Activated CD4-positive, alpha-beta T cell treated with anti-CD3 and anti-CD28 coated beads, Interleukin-2, amount 10 ng/mL, durations not matched to agents 7 days and 5 days (primary cell): ENCODE measurements at places on chromosomes 12 and 14.

- no peaks in the 10 kb centered on the region for H3K4me1 ChIP-seq
- no peak overlapping the region for H3K27ac ChIP-seq
- no peak overlapping the region for H3K4me3 ChIP-seq
- H3K36me3 ChIP-seq = no peaks in the 10 kb centered on the region
Observed at GRCh38 chr14:61609884-61610283, 85.4 kb upstream of the HIF1A start.

DNA sequence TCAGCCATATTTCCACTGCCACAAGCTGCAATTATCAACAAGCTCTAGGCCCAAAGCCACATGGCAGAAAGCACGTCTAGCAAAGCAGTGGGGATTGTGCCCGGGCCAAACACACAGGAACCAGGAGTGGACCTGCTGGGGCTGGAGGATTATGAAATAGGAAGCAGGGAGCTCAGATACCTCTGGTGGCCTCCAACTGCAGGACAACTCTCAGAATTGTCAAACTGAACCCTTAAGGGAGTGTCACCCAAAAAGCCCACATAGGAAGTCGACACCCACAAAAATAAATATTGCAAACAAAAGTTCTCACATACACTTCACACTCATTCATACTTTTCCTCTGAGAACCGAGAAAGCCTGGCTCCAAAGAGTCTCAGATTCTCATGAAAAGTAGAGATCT lies 26.1 kb downstream of the KCTD10 start:
- peak overlapping the region; percentile 7 for H3K27ac ChIP-seq
- H3K4me1 ChIP-seq = peaks cover 6% of the 10 kb centered on the region
- H3K4me3 ChIP-seq = no peak overlapping the region
- H3K27me3 ChIP-seq = no peaks in the 10 kb centered on the region

- H3K4me3 ChIP-seq = peak overlapping the region; percentile 55
- peaks cover 26% of the 10 kb centered on the region for H3K4me1 ChIP-seq
- H3K27ac ChIP-seq = peak overlapping the region; percentile 66
- peaks cover 36% of the 10 kb centered on the region for H3K36me3 ChIP-seq
Observed at GRCh38 chr12:121576851-121577391, 3.9 kb downstream of the KDM2B start.

- peaks cover 31% of the 10 kb centered on the region for H3K36me3 ChIP-seq
- peaks cover 34% of the 10 kb centered on the region for H3K4me1 ChIP-seq
- DNase-seq = peak; percentile 40
- H3K27ac ChIP-seq = peak overlapping the region; percentile 95
- H3K27me3 ChIP-seq = no peaks in the 10 kb centered on the region
Observed at GRCh38 chr14:60094306-60094897, 2.7 kb downstream of the PCNX4 start.

- no peak for DNase-seq
- H3K27me3 ChIP-seq = no peaks in the 10 kb centered on the region
- no peak overlapping the region for H3K4me3 ChIP-seq
- no peaks in the 10 kb centered on the region for H3K36me3 ChIP-seq
Observed at GRCh38 chr12:84294246-84294645, 618.4 kb downstream of the SLC6A15 start.

DNA sequence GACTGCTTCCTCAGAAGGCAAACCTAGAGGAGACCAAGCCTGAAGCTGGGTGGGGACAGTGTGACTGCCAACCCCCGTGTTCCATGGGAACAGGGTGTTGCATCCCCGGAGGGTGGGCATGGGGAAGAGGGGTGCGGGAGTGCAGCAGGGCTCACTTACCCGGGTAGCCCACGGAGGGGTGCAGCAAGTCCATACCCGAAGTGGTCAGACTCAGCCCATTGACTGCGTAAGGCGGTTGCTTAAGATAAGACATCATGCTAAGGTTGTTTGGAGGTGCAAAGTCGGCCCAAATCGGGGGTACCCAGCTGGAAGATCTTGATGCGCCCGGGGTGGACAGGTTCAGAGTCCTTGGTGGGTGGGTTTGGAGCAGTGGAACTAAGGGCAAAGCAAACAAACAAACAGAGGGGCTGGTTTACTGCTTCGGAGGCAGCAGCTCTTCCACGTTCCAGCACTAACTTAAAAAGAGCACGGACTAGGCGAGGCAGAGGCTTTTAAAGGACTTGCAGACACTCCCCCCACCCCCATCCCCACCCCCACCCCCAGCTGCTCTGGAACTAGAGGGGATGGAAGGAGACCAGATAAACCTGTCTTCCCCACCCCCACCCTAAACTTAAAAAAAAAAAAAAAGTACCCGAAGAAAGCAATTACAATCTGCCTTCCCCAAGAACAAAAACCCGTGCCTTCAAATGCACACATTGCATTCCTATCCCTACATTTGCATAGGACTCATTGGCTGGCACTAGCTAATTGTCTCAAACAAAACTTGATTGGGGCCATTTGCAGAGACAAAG lies 4.9 kb downstream of the OTX2 start:
- no peak overlapping the region for H3K4me3 ChIP-seq
- no peak for DNase-seq
- H3K27ac ChIP-seq = no peak overlapping the region

DNA sequence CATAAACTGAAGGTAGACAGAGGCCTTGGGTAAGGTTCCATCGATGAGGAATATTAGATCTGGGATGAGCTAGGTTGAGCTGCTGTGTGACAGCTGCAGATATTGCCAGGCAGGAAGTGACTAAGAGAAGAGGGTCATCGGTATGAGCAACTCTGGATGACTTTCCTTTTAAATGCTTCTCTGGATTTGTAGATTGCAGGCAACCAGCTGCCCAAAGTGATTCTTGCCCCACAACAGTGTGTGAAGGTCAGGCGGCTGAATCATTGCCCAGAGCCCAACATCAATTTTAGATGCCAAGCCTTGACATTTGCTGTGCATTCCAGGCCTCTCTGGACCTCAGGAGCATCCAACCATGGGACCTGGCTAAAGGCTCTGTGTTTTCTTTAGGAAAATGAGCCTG lies 255.9 kb downstream of the DPF3 start:
- H3K27me3 ChIP-seq = peaks cover 36% of the 10 kb centered on the region
- no peak overlapping the region for H3K4me3 ChIP-seq
- H3K27ac ChIP-seq = no peak overlapping the region

DNA sequence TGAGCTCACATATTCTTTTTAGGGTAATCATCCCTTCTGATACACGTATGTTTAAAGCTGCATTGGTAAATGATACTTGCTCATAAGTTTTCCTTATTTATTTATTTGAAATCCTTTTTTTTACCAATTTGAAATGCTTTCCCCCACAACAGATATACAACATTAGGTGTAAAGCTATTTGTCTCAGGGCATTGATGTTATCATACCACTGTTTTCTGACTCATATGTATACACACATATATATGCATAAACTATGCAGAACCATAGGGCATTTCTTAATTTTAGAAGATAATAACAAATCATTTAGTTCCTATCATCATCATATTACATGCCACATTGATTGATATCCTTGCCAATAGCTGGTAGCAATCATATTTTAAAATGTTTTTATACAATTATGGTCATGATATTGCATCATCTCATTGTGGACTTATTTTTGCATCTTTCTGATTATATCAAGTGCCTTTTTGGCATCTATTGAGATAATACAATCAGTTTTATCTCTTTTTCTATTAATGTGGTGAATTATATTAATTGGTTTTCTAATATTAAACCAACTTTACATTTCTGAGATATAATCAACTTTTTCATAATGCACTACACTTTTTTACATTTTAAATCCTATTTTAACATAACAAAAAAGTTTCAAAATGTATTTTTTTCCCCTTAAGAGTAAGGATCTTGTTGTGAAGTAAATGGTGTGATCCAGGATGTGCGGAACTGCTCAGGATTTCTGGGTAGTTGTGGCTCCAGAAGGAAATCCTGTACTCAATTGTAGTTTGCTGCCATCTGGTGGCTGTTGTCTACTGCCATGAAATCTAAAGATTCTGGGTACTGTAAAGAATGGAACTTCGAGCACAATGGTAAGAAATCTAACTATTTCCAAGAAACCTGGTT lies 16.7 kb downstream of the OR9K2 start:
- peak; percentile 55 for DNase-seq
- H3K4me1 ChIP-seq = no peaks in the 10 kb centered on the region
- H3K27me3 ChIP-seq = peaks cover 35% of the 10 kb centered on the region
- no peak overlapping the region for H3K27ac ChIP-seq
- peak overlapping the region; percentile 14 for H3K4me3 ChIP-seq

GRCh38 chr14:57352396-57353170 lies 37.8 kb upstream of the NAA30 start:
- peaks cover 16% of the 10 kb centered on the region for H3K27me3 ChIP-seq
- H3K27ac ChIP-seq = no peak overlapping the region
- no peak overlapping the region for H3K4me3 ChIP-seq
- no peak for DNase-seq
- H3K4me1 ChIP-seq = no peaks in the 10 kb centered on the region

DNA sequence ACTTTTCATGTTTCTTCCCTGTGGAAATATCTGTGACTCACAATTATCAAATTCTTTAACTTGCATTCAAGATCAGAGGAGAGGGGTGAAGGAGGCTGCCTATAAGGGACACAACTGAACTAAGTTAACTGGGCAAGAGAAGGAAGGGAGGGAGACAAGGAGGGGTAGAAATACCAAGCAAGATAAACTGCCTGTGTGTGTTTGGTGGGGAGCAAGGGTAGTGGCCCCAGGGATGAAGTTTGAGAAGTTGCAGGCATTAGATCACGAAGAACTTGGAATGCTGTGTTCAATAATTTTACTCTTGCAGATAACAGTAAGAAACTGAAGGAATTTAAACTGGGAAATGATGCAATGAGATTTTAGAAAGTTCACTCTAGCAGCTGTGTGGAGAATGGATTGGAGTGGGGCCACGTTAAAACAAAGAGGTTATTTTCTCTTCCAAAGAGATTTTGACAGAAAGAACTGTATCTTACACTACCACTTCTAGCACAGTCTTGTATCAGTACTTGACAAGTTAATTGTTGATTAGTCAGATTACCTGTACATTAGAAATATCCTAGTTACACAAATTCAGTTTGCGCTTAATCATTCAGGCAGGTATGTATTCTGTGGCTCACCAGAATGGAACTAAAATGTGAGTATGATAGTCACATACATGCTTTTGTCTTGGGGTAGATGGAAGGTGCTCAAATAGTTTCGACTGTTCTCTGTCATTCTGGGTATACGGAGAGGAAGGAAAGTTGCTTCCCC lies 7.4 kb downstream of the PKP2 start:
- H3K27ac ChIP-seq = no peak overlapping the region
- H3K4me1 ChIP-seq = no peaks in the 10 kb centered on the region
- no peaks in the 10 kb centered on the region for H3K36me3 ChIP-seq
- no peak for DNase-seq
- H3K4me3 ChIP-seq = no peak overlapping the region

- H3K4me1 ChIP-seq = peaks cover 23% of the 10 kb centered on the region
- no peaks in the 10 kb centered on the region for H3K36me3 ChIP-seq
- peak overlapping the region; percentile 87 for H3K4me3 ChIP-seq
- DNase-seq = no peak
Observed at GRCh38 chr12:50282721-50283228, 545 bp downstream of the LIMA1 start.

DNA sequence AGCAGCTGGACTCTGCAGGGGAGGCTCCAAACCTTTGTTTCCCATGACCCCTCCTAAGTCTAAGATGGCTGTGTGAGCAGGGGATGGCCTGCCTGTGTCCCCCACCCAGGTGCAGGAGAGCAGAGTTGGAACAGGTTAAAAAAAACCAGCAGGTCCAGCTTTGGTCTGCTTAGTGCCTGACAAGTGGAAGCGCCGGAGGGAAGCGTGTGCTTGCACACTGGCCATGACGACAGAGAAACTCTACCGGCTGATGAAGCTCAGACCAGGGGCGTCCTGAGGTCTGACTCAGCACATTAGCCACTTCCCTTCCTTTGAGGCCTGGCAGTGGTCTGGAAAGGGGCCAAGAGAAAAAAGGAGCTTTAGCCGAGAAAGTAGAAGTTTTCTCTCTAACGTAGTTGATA lies 280.1 kb downstream of the VRK1 start:
- H3K4me1 ChIP-seq = peaks cover 20% of the 10 kb centered on the region
- no peaks in the 10 kb centered on the region for H3K36me3 ChIP-seq
- H3K27ac ChIP-seq = no peak overlapping the region
- no peak overlapping the region for H3K4me3 ChIP-seq
- H3K27me3 ChIP-seq = no peaks in the 10 kb centered on the region
- no peak for DNase-seq

- H3K27ac ChIP-seq = no peak overlapping the region
- no peaks in the 10 kb centered on the region for H3K36me3 ChIP-seq
- no peak for DNase-seq
Observed at GRCh38 chr14:68563251-68564131, 229.4 kb downstream of the ZFP36L1 start.

DNA sequence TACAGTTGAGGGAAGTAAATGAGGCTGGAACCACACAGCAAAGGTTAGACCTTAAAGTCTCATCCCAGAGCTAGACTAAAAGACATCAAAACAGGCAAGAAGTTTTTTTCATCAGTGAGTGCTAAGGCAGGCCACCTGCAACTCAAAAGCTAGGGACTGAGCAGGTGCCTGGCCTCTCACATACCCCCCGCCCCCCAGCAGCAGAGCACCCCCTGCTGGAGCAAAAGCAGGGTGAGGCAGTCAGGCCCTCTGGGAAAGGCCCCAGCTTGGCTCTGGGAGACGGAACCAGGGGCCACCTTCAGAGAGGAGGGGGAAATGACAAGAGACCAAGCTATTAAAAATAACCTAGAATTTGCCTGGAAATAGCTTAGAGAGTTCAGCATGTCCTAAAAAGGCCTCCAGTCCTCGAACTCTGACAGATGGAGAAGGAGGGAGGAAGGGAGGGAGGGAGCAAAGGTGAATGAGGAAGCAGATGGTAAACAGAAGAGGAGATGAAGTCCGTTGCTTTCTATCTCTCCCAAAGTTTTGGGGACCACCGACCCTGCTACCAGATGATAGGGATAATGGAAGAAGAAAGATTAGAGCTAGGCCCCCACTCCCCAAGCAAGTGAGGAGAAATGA lies 1.8 kb downstream of the ITGA7 start:
- H3K4me1 ChIP-seq = peaks cover 20% of the 10 kb centered on the region
- DNase-seq = no peak
- no peaks in the 10 kb centered on the region for H3K36me3 ChIP-seq
- peaks cover 34% of the 10 kb centered on the region for H3K27me3 ChIP-seq
- H3K27ac ChIP-seq = no peak overlapping the region
- H3K4me3 ChIP-seq = no peak overlapping the region

DNA sequence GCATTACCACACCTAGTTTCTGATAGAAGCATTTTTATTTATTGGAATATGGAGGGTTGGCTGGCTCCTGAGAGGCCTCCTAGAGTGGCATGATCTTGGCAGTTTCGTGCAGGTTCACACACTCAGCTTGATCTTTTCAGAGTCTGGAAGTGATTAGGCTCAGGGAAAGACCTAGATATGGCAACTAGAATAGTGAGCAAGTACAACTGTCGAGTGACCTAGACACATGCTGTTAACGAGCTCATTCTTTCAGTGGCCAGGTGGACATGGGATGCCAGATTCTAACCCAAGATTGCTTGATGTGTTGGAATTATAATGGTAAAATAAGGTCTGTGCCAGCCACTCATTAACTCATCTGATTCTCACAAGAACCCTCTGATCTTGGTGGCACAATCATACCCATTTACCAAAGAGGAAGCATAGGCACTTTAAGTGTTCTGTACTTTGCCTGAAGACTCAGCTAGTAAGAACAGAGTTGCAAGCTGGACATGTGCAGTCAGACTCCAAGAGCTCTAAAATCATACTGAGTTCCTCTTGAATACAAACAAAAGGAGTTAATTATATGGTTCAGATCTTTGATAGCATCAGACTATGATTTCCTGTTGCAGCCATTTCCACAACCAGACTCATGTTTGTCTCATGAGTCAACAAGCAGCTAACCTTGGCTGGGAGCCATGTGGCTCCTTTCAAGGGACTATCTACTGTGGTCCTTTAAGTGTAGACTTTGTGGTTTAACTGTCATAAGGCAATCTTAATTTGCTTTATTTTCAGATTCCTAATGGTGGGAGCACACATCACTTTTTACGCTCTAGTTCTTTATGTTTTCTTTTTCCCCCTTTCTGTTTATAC lies 144.2 kb downstream of the PLEKHA5 start:
- H3K4me3 ChIP-seq = no peak overlapping the region
- H3K27me3 ChIP-seq = no peaks in the 10 kb centered on the region
- H3K4me1 ChIP-seq = peaks cover 15% of the 10 kb centered on the region
